ENCODE measurements at places on chromosomes 2 and 18.

GRCh38 chr2:171407030-171407675 is 26.6 kb downstream of the METTL8 start:
- no peak for DNase-seq

DNA sequence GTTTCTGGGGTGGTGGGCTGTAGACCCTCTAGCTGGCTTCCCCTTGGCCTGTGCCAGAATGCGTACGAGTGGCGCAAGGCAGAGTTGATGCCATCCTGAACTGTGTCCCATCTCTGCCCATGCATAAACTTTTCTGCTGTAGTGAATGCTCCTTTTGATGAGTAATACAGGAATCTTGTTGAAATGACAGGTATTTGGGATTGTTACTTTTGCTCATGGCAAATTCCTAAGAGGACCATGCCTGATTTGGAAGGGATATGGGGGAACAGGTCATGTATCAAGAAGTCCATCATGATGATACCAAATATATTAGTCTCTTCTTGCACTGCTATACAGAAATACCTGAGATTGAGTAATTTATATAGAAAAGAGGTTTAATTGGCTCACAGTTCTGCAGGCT is 648.0 kb downstream of the SLC4A3 start:
- no peak for DNase-seq

- no peak for DNase-seq
These were observed 328.5 kb upstream of the FANCL start for GRCh38 chr2:58569475-58570185.

- no peak for DNase-seq
These were observed 1.6 kb downstream of the NBAS start for GRCh38 chr2:15559379-15560139.

GRCh38 chr2:147181351-147182029 is 663.3 kb upstream of the ACVR2A start:
- no peak for DNase-seq

DNA sequence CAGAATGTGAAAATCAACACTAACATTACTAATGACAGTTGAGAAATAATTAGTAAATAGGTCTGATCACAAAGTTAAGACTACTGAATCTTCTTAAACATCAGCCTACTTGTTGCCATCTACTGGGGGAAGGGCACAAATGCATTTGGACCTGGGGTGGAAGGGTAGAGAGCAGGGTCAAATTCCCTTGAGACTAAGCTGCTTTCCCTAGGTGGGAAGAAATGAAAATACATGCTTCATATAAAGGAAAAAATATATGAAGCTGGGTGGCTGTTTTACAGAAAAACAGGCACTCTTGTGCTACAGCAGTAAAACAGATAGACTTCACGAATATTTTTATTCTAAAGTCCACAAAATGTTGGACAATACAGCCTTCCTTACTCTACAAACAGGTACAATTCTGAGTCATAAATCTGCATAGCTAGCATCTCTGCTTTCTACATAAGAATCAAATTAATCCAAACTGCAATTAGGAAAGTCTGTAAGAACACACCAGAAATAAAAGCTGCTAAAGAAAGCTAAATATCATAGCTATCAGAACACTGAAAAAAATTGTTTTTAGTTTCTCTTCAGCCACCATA is 10.9 kb downstream of the TRIP12 start:
- DNase-seq, result no peak

DNA sequence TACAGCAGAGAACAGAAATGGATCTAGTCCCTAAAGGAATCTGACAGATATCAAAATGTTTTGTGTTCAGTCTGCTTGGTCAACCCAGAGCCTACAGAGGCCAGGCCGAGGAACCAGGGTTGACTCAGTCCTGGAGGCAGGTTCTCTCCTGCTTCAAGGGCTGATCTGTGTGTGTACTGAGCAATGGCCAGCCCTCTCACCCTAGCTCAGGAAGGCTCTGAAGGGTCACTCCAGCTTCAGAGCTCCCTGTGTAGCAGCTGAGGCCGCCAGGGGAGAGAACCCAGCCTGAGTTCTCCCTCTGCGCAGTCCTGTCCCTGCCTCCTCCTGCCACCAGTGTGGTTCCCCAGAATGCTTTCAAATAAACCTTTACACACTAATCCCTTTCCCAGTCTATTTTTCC is 41.1 kb downstream of the NEURL3 start:
- DNase-seq, result no peak

DNA sequence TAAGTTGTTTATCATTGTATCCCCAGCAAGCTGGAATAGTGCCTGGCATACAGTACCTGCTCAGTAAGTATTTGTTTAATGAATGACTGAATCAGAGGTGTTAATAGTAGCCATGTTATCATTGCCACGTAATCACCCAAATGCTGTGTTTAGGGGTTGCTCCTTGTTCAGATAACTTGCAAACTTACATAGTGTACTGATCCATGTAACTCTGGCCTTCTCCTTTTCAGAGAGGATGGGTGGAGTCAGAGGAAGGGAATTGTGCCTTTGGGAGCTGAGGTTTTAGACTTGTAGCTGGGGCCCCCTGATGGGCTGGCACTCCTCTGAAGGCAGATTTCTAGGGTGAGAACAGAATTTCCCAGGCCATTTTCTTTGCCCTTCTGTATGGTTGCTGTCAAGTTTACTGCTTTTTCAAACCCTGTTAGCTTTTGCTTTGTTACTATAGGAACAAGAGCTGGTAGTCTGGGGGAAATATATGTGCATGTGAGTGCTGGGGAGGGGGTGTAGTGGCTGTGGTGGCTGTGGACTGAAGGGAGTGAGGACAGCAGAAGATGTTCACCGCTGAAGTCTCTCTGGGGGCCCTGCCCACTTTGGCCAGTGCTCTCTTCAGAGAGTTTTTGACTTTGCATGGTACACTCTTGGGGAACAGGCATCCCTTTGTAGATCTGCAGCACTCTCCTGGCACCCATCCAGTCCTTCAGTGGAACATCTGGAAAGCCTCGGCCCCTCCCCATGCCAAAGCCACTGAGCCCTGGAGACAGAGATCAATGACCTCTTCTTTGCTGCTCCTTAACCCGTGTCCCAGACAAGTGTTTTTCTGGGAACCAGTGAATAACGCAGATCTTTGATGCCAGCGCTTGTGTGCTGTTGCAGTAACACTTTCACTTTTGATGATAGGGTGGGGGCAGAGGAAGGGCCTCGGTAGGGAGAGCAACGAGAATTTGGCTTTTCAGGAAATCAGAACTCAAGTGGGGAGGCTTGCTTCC is 209.0 kb downstream of the PRKCE start:
- peak; percentile 63 for DNase-seq

DNA sequence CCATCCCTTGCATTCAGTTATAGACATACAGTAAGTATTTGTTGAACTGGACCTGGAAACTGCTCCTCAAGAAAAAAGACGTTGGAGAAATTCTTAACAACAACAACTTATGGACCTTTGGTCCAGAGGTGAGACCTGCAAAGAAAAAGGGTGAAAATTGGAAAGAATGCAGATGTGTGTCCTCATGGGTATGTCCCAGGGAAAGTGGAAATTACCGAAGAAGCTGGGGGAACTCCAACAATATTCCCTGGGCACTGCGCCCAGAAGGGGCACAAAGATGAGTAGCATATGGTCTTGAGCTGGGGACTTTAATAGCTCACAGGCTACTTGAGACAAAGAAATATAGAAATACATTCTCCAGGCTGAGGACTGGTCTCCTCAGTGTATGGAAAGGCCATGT is 35.5 kb upstream of the YWHAQ start:
- DNase-seq, result no peak

GRCh38 chr2:55842046-55842445 is 81.5 kb downstream of the EFEMP1 start:
- no peak for DNase-seq

GRCh38 chr2:217835931-217836891 is 166.6 kb downstream of the TNS1 start:
- peak; percentile 95 for DNase-seq

- no peak for DNase-seq
These were observed 24.5 kb downstream of the PLEKHM3 start for GRCh38 chr2:208000701-208001395.

DNA sequence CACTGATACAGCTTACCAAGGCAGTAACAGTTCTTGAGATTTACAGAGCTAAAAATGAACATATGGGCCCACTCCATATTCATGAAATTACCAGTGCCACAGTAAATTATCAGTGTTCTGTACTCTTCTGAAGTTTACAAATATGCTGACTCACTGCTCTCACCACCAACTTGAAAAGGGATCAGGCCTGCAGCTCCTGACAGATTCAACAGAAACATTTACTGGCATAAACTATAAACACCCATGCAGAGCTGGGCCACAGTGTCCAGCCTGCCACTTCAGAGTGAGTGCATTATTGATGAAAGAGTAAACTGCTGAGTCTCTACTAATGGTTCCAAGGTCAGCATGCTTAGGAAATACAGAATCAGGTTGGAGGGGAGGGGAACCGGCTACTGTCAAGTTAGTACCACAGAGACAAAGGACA is 83.1 kb downstream of the FARSB start:
- DNase-seq, result no peak

DNA sequence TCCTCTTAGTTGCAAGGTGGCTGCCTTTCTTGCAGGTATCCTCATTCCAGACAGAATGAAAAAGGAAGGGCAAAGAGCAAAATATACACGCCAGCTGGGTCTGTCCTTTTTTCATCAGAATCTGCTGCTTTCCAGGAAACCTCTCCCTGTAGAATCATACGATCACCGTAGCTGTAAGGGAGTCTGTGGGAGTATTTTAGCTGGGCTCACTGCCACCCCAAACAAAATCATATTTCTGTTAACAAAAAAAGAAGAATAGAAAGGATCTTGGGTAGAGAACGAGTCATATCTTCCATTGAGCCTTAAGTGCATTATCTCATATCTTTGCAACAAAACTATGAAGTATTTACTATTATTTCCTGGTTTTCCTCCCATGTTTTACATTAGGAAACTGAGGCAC is 15.0 kb upstream of the TANC1 start:
- peak; percentile 57 for DNase-seq

GRCh38 chr18:69617888-69618287 is 217.2 kb downstream of the DOK6 start:
- DNase-seq, result no peak

- no peak for DNase-seq
These were observed 42.4 kb downstream of the MBD2 start for GRCh38 chr18:54181856-54182602.

GRCh38 chr2:78431241-78431640 is 594.3 kb upstream of the REG3G start:
- DNase-seq, result no peak

DNA sequence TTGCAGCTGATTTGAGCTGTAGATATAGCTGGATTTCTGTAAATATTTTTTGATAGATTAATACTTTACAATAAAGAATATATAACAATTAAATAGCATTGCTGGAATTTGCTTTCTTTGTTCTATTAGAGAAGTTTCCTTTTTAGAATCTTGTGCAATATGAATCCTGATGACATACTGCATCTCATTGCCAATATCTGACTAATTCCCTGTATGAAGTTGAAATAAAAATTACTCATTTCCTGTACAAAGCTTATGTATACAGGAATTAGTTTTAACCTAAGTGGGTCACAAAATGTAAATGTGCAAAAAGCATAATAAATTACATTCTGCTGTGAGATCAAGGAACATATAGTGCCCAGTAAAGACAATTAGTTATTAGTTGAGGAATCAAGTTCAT is 72.8 kb upstream of the TMEFF2 start:
- peak; percentile 18 for DNase-seq

- no peak for DNase-seq
These were observed 16.6 kb downstream of the THAP4 start for GRCh38 chr2:241620419-241620769.

DNA sequence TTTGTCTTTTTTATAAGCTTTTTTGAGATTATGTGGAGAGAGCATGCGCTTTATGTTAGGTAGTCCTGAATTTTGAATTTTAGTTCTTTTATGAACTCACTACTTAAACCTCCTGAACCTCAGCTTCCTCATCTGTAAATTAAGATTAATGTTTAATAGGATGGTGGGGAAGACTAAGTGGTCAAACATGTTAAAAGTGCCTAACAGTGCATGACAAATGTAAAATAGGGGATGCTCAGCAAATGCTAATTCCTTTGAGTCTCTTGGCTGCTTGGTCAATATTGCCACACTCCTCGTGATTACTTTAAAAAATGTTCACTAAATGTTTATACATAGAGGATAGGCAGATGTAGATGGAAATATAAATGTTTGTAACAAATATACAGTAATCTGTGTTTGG is 6.8 kb downstream of the BIRC6 start:
- DNase-seq, result no peak

DNA sequence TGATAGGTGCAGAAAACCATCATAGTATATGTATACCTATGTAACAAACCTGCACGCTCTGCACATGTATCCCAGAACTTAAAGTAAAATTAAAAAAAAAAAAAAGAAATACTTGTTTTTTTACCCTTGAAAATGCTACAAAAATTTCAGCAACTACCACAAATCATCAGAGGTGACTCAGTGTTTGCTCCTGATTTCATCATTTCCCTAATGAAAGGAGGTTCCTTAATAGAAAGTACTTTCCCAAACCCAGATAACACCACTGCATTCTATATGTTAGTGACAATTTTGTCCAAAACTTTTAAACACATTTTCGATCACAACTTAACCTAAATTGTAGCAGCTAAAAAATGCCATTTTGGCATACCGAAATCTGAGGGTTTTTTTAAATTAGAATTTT is 163.3 kb downstream of the SLC39A10 start:
- DNase-seq, result no peak

DNA sequence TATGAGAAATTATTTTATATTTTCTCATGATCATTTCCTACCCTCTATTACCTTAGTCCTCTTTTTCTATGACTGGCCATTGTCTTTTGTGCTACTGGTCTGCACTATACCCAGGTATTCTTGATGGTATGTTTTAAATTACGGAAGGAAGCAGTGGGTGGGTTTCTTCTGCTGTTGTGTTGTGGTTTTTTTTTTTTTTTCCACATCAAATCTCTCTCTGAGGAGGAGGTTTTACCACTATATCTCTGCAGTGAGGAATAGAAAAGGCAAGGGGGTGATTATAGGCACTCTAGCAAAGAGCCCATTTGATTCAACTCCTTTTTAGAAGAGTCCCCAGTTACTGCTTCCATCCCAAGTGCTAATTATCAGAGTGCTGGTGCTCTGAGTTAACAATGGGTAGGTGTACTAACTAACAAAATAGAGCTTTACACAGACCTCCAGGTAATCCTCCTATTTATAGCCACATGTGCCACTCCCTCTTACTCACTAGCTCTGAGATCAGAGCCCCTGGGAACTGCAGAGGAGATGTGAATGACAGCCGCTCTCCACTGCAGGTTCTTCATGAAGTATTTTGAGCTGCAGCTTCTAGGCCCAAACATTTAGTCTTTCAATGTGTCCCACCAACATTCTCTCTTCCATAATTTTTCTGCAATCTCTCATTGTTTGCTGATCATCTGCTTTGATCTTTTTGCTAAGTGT is 301.6 kb upstream of the GULP1 start:
- no peak for DNase-seq

DNA sequence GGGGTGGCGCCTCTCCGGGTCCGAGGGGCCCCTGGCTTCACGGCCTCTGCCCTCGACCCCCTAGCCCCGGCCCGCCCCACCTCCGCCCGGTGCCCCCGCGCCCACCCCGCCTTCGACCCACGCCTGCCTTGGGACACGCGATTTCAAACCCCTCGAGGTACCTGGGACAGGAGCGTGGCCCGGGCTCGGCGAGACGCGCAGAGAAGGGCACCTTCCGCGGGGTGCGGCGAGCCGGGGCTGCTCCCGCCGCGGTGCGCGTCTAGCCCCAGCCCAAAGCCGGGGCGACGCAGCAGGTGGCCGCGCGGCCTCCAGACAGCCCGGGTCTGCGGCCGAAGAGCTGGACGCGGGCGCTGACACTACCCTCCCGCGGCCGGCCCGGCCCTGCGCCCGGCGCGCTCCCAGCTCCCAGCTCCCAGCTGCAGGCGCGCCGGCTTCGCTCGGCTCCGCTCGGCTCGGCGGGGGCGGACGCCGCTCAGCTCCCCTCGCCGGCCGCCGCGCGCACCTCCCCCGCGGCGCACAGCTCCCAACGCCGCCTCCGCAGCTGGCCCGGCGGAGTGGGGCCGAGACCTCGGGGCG is at the start of gene CRACDL:
TSS of gene CRACDL (minus strand) at position 449 of the 576 bp plus-strand sequence. CDS start 89,425 bp downstream, outside the sequence.
- no peak for DNase-seq

Data from muscle of arm (tissue), 14 donors.